ENCODE measurements at places on chromosomes 4 and X. TPM values are rescaled to one million over a fixed set of nuclear protein-coding genes. Genes with fewer than 3 reads are reported as not detected.
A peak's percentile ranks its signal among the peaks of the same experiment; 100 is the strongest.

- no peak for DNase-seq
Measured at GRCh38 chr4:155604718-155605626, 61.7 kb upstream of the GUCY1A1 start.

- DNase-seq, result no peak
Measured at GRCh38 chr4:168723020-168723419, 226.2 kb downstream of the PALLD start.

DNA sequence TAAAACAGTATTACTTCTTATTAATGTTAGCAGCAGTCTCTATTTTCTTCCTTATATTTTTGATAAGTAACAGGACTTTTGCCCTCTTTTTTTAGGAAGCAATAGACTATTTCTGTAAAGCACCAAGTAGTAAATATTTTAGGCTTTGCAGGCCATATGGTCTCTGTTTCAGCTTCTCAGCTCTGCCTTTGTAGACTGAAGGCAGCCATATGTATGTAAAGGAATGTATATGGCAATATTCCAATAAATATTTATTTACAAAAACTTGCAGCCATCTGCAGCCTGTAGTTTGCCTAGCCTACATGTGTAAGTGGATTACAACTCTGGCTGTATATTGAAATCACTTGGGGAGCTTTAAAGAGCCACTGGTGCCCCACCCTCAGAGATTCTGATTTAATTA lies 15.0 kb downstream of the RADX start:
- DNase-seq, result no peak

GRCh38 chrX:16018291-16018690 lies 105.1 kb upstream of the GRPR start:
- no peak for DNase-seq

GRCh38 chr4:38832206-38832605 lies 24.4 kb downstream of the TLR6 start:
- DNase-seq, result no peak

- DNase-seq, result no peak
Measured at GRCh38 chr4:69744157-69744478, 16.3 kb downstream of the SULT1B1 start.

- peak; percentile 69 for DNase-seq
Measured at GRCh38 chr4:12633053-12633651, 851.0 kb downstream of the RAB28 start.

DNA sequence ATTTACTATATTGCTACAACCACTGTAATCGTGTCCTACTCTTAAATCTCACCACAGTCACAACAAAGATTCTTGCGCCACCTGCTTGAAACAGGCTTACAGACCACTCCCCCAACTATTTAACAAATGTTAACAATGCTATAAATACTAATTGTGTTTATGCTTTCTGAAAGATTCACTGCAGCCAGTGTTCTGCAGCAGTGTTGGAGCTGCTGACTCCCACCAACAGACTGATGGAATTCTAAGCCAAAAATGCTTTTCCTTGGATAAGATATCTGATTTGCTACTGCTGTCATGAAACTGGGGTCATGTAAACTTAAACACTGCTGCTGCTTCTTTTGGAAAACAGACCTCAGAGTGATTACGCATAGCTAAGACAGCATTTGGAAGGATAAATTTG lies 244.2 kb upstream of the MAB21L2 start:
- DNase-seq, result no peak

DNA sequence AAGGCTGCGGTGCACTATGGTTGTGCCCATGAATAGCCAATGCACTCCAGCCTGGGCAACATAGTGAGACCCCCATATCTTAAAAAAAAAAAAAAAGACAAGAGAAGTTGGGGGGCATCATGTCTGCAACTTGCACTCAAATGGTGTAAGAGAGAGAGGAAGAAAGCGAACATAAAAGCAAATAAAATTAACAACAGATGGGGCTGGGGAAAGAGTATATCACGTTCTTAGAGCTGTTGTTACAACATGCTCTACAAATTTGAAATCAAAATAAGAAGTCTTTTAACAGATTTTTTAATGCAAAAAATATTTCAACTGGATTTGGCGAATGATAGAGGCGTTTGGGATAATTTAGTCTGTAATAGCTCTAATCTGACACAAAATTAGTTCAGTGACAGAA lies 144.9 kb downstream of the FNIP2 start:
- DNase-seq, result no peak

- DNase-seq, result no peak
Measured at GRCh38 chr4:147453561-147454141, 27.2 kb upstream of the EDNRA start.

The GYPE gene
- 0.18 TPM for total RNA-seq

The XPNPEP2 gene
- total RNA-seq, result 1.8 TPM

GRCh38 chr4:185920171-185920570 lies 108.2 kb upstream of the SORBS2 start:
- no peak for DNase-seq

The XAGE1B gene
- not detected for total RNA-seq

The ADH1A gene
- not detected for total RNA-seq

GRCh38 chr4:11455201-11455835 lies 26.6 kb upstream of the HS3ST1 start:
- DNase-seq, result no peak

The PPP4R3C gene
- not detected for total RNA-seq

DNA sequence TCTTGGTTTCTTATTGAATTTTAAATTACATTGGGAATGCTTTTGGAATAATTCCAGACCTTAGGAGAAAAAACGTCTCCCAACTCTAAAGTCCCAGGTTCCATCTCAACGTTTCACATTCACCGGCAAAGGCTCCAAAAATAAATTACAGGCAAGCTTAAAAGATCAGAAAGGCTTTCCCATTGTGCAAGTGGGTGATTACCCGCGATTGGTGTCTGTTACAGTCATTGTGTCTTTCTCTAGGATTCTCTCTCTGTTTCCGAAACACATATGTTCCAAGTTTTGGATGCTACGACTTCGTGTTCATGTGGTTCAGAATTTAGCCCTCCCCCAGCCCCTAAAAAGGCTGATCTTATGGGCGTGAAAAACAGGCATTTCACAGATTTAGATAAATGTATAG lies 41.8 kb downstream of the PALLD start:
- no peak for DNase-seq

DNA sequence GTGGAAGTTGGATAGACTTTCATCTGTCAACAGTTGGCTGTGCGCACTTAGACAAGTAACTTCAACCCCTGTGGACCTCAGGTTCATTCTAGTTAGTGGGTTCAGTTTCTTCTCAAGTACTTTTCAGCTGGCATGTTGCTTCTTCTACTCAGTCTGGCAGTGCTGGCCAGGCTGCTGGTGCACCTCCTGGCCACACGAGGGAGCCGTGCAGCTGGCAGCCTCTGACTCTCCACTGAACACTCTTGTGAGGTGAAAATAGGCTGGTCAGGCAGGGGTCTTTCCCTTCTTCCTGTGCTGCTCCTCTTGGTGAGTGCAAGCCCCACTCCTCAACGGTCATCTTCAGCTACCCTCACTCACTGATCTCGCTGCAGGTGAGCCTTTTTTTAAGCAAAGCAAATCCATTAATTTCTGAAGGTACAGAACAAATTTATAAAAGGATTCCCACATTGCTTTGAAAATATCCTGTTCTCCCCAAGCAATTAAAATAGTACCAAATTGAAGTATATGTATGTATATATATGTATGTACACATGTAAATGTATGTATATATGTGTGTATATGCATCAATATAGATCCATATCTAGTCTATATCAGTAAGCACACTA lies 30.6 kb downstream of the LONRF3 start:
- peak; percentile 39 for DNase-seq

DNA sequence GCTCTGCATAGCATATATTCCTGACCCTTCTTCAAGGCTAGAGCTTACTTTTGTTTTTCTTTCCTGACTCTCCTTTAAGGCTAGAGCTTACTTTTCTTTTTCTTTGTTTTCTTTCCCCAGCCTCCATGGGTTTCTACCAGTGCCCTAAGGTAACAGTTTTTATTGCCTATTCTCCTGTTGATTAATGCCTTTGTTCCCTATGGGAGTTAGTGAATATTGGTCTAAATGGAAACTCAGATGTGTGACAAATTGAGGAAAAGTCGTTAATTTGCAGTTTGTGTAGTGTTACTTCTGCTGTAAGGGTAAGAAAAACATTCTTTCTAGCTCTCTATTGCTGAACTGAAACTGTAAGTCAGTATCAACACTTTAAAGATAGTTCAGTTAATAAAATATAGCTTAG lies 358.7 kb downstream of the IL15 start:
- no peak for DNase-seq

The NONO gene
- 177 TPM for total RNA-seq

DNA sequence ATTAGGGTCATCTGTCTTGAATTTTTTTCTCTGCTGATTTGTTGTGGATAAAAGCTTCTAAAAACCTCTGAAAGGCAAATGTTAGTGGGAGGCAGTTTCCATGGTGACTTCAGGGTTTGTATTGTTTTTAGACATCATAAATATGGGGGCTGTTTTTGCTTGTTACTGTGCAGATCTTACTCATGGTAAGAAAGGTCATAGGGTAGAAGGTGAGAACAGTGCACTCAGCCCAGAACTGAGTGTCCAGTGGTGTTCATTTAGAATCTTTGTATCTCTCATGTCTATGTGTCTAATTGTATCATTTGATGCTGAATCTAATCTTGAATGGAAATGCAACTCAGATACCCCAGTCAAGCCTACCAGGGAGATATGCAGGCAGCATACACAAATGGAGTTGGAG lies 609.8 kb downstream of the ZNF674 start:
- no peak for DNase-seq

GRCh38 chrX:150698981-150699380 lies 5.8 kb downstream of the MTMR1 start:
- no peak for DNase-seq

GRCh38 chr4:41644288-41644914 lies 104.1 kb downstream of the PHOX2B start:
- peak; percentile 77 for DNase-seq

The SH2D1A gene
- total RNA-seq, result 3.4 TPM

DNA sequence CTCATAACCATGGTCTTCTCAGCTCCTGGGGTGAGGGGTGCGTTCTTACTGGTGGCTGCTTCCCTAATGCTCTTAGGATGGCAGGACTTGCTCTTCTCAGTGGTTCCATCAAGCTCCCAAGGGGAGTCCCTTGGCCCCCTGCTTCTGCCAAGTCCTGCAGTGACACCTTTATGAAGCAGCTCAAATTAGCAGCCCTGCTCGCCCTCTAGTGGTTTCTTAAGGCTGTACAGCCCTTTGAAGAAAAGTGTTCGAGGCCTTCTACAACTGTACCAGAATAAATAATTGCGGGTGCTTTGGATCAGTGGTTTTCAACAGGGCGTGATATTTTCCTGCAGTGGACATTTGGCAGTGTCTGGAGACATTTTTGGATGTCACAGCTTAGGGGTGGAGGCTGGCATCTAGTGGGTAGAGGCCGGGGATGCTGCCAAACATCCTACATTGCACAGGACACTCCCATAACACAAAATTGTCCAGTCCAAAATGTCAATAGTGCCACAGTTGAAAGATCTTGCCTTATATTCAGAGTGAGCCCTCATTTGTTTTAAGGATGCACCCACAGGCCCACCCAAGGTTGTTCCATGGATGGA lies 204.7 kb upstream of the S100G start:
- DNase-seq, result no peak

GRCh38 chr4:64192731-64193412 lies 216.4 kb downstream of the TECRL start:
- DNase-seq, result no peak

- no peak for DNase-seq
Measured at GRCh38 chr4:55158957-55159356, 33.6 kb upstream of the KDR start.

The C4orf50 gene
- 0.11 TPM for total RNA-seq
